Chondrocyte (in vitro differentiated cells): ENCODE measurements at places on chromosomes 1 and 21. TPM values are rescaled to one million over a fixed set of nuclear protein-coding genes. Genes with fewer than 3 reads are reported as not detected.
A peak's percentile ranks its signal among the peaks of the same experiment; 100 is the strongest.

- H3K27ac ChIP-seq: peak overlapping the region; percentile 49
- no peak for DNase-seq
- peaks cover 77% of the 10 kb centered on the region for H3K4me1 ChIP-seq
Measured at GRCh38 chr1:51641096-51641495, 24.2 kb downstream of the OSBPL9 start.

GNG4 gene
- total RNA-seq: 0.19 to 0.60 TPM (median 0.38 TPM) in 3 replicates

DNA sequence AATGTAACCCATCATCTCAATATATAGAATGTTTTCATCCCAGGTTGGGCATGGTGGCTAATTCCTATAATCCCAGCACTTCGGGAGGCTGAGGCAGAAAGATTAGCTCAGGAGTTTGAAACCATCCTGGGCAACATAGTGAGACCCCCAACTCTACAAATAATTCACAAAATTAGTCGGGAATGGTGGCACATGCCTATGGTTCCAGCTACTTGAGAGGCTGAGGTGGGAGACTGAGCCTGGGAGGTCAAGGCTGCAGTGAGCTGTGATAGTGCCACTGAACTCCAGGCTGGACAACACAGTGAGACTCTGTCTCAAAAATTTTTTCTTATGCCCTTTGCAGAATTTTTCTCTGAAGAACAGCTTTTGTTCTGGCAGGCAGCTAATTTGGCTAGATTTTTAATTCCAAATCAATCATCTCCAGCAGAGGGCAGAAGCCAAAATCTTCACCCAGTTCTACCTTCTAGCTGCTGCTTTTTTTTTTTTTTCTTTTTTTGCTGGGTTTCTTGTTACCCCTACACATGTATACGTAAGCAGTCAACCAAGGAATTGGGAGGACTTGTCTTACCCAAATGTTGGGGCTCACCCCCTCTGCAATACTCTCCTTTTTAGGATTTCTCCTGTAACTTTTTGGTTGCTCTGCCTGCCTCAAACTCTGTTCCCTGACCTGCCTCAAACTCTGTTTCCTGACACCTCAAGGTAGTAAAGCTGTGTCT is 2.7 kb upstream of the RAD54L start:
- H3K27me3 ChIP-seq: no peaks in the 10 kb centered on the region
- H3K27ac ChIP-seq: no peak overlapping the region
- no peaks in the 10 kb centered on the region for H3K36me3 ChIP-seq
- peaks cover 20% of the 10 kb centered on the region for H3K4me1 ChIP-seq
- no peak for DNase-seq

- H3K4me1 ChIP-seq: no peaks in the 10 kb centered on the region
- H3K36me3 ChIP-seq: peaks cover 4% of the 10 kb centered on the region
- H3K4me3 ChIP-seq: no peak overlapping the region
- no peak for DNase-seq
Measured at GRCh38 chr21:38937844-38938243, 132.1 kb downstream of the ETS2 start.

C1orf53 gene
- total RNA-seq: 4.1 to 6.2 TPM (median 5.3 TPM) in 3 replicates

USH2A gene
- not detected in 3 replicates for total RNA-seq

LRRC38 gene
- not detected in 3 replicates for total RNA-seq

- peaks cover 10% of the 10 kb centered on the region for H3K36me3 ChIP-seq
- peaks cover 48% of the 10 kb centered on the region for H3K4me1 ChIP-seq
- peak overlapping the region; percentile 96 for H3K4me3 ChIP-seq
- peak overlapping the region; percentile 100 for H3K27ac ChIP-seq
- no peak for DNase-seq
- H3K27me3 ChIP-seq: no peaks in the 10 kb centered on the region
Measured at GRCh38 chr1:113903501-113904292, 902 bp downstream of the AP4B1 start.

DNA sequence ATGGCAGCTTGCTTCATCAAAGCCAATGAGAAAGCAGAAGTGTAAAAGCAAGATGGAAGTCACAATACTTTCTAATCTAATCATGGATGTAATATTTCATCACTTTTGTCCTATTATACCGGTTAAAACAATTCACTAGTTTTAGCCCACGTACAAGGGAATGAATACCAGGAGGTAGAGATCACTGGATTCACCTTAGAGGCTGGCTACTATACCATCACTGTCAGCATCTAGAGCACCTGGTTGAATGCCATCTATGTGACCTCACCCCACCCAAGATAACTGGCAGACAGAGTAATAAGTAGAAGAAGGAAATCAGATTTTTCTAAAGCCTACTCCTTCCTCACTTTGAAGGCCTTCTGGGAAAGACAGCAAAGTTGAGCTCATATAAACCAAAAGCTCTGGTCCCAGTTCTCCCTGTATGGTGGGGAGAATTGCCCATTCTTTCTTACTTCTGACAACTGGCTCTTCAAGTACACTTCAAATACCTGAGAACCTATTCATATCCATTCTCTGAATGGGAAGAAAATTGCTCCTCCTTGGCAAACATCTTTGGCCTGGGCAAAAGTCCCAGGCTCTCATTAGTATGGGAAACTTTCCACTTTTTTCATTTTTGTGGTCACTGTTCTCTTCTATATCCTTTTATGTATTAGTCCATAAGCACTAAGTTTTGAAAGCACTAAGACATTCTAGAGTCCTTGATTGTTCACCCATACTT is 24.8 kb downstream of the HSD3B1 start:
- peaks cover 6% of the 10 kb centered on the region for H3K4me1 ChIP-seq
- DNase-seq: no peak
- peaks cover 5% of the 10 kb centered on the region for H3K36me3 ChIP-seq
- peaks cover 25% of the 10 kb centered on the region for H3K27me3 ChIP-seq

ZMYND12 gene
- 0.30 to 0.56 TPM in 2 of 3 replicates, not detected in the other for total RNA-seq

DNA sequence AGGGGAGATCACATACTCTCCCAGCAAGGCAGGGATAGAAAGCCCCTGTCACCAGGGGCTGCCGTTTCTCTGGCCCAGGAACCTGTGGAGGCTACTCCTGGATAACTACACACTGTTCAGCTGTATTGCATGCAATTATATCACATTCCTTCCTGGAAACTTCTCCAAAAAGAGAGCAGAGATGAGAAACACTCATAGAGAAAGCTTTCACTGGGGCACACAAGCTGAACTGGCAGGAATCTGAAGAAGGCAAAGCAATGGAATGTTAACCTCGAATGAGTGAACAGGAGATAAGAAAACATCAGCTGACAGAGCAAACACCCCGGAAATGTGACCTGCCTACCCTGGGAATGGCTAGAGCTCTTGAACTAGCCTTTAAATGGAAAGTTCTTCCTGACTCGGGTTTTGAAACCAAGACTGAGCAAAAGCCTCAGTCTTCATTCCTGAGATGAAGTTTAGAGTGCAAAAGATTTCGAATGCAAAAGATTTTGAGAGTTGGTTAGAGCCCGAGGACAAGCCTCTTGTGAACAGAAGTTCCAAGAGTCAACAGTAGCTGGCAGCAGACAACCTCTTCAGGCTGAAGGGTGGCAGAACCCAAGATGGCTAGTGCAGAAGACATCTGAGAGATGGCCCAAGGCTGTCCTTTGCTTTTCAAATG is 32.3 kb downstream of the CCN1 start:
- peak overlapping the region; percentile 97 for H3K27ac ChIP-seq
- no peaks in the 10 kb centered on the region for H3K36me3 ChIP-seq
- H3K4me1 ChIP-seq: peaks cover 71% of the 10 kb centered on the region
- no peaks in the 10 kb centered on the region for H3K27me3 ChIP-seq

GRCh38 chr21:29230551-29231261 is 68.0 kb upstream of the BACH1 start:
- no peaks in the 10 kb centered on the region for H3K36me3 ChIP-seq
- no peak overlapping the region for H3K27ac ChIP-seq
- DNase-seq: no peak
- H3K4me1 ChIP-seq: peaks cover 36% of the 10 kb centered on the region
- H3K4me3 ChIP-seq: no peak overlapping the region
- H3K27me3 ChIP-seq: no peaks in the 10 kb centered on the region

GRCh38 chr1:106659490-106660244 is 396.8 kb upstream of the PRMT6 start:
- H3K27me3 ChIP-seq: no peaks in the 10 kb centered on the region
- DNase-seq: no peak
- H3K36me3 ChIP-seq: no peaks in the 10 kb centered on the region
- no peaks in the 10 kb centered on the region for H3K4me1 ChIP-seq
- no peak overlapping the region for H3K4me3 ChIP-seq

- peak within 1 kb of the TSS; percentile 97 for H3K27ac ChIP-seq
- H3K27me3 ChIP-seq: no peaks in the 10 kb centered on the region
- H3K36me3 ChIP-seq: peaks cover under 1% of the 10 kb centered on the region
- DNase-seq: peak; percentile 91
- peak within 1 kb of the TSS; percentile 90 for H3K4me3 ChIP-seq
Measured at GRCh38 chr1:162561616-162562469, at the start of gene UAP1. Gene UAP1 (plus strand): TSS chr1:162561722. CDS start chr1:162566069, 4,347 bp downstream.

TEX38 gene
- not detected in 3 replicates for total RNA-seq

RNF11 gene
- 131 to 142 TPM (median 132 TPM) in 3 replicates for total RNA-seq

TMEM54 gene
- 14.6 to 23.7 TPM (median 21.1 TPM) in 3 replicates for total RNA-seq

DNA sequence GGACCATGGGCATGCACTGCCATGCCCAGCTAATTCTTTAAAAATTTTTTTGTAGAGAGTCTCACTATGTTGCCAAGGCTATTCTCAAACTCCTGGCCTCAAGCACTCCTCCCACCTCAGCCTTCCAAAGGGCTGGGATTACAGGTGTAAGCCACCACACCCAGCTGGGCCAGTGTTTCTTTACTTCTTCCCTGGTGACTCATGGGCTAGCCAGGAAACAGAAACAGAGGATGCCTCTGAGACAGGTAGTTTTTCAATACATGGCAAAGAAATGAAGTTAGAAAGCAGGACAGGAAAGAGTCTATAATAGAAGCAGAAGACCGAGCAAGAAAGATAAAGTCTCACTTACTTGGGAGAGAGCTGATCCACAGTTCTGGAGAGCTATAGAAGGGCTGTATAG is 7.6 kb upstream of the C1orf74 start:
- H3K27me3 ChIP-seq: peaks cover 69% of the 10 kb centered on the region
- no peaks in the 10 kb centered on the region for H3K36me3 ChIP-seq
- DNase-seq: no peak
- H3K4me3 ChIP-seq: no peak overlapping the region

GALE gene
- total RNA-seq: 24.9 to 34.0 TPM (median 25.7 TPM) in 3 replicates

GRCh38 chr1:3193811-3194210 is 124.8 kb downstream of the PRDM16 start:
- H3K27me3 ChIP-seq: no peaks in the 10 kb centered on the region
- no peak overlapping the region for H3K27ac ChIP-seq
- DNase-seq: no peak
- H3K4me3 ChIP-seq: no peak overlapping the region

GRCh38 chr1:155970531-155971167 is 7.7 kb downstream of the ARHGEF2 start:
- peaks cover 35% of the 10 kb centered on the region for H3K36me3 ChIP-seq
- DNase-seq: no peak
- H3K27me3 ChIP-seq: no peaks in the 10 kb centered on the region
- H3K4me1 ChIP-seq: peaks cover 82% of the 10 kb centered on the region

PAPPA2 gene
- total RNA-seq: 0.42 to 1.00 TPM (median 0.73 TPM) in 3 replicates

CD52 gene
- not detected in 3 replicates for total RNA-seq

DNA sequence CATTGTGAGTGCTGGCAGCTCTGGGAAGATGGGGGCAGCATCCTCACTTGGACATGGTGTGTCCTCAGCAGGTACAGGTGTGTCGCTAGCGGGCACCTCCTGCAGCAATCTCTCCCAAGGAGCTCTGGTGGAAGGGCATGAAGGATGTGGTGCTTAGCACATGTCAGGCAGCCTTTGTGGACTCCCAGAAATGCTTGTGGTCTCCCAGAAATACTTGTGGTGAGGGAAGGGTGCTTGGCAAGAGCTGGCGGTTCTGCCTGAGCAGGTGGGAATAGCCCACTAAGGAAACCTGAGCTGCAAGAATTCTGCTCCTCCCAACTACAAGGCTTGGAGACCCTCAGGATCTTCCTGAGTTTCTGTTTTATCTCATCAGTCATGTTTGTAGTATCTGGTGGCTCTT is 371.6 kb downstream of the PRDM2 start:
- H3K4me3 ChIP-seq: no peak overlapping the region
- DNase-seq: no peak
- no peaks in the 10 kb centered on the region for H3K27me3 ChIP-seq

- H3K27me3 ChIP-seq: peaks cover 3% of the 10 kb centered on the region
- no peaks in the 10 kb centered on the region for H3K36me3 ChIP-seq
- no peak for DNase-seq
Measured at GRCh38 chr1:242243472-242243871, 244.6 kb upstream of the MAP1LC3C start.

DNA sequence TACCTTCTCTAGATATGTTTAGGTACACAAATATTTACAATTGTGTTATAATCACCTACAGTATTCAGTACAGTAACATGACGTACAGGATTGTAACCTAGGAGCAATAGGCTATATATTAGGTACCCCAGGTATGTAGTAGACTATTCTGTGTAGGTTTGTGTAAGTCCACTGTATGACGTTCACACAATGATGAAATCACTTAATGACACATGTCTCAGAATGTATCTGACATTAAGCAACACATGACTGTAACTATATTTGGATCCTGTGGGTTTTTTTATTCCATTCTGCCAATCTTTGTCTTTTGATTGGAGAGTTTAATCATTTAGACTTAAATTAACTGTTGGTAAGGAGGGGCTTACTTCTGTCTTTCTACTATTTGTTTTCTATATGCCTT is 52.1 kb downstream of the STYXL2 start:
- no peak overlapping the region for H3K27ac ChIP-seq
- H3K4me1 ChIP-seq: peaks cover 24% of the 10 kb centered on the region
- peaks cover 8% of the 10 kb centered on the region for H3K36me3 ChIP-seq

PYCR2 gene
- 43.4 to 52.4 TPM (median 43.5 TPM) in 3 replicates for total RNA-seq

- no peak for DNase-seq
- H3K4me1 ChIP-seq: no peaks in the 10 kb centered on the region
- no peak overlapping the region for H3K27ac ChIP-seq
- no peaks in the 10 kb centered on the region for H3K36me3 ChIP-seq
Measured at GRCh38 chr21:26747216-26747615, 98.0 kb downstream of the ADAMTS1 start.

- no peaks in the 10 kb centered on the region for H3K36me3 ChIP-seq
- H3K27ac ChIP-seq: peak overlapping the region; percentile 71
- DNase-seq: no peak
- no peaks in the 10 kb centered on the region for H3K27me3 ChIP-seq
- H3K4me3 ChIP-seq: no peak overlapping the region
Measured at GRCh38 chr1:89911191-89911991, 83.5 kb upstream of the ZNF326 start.

DNA sequence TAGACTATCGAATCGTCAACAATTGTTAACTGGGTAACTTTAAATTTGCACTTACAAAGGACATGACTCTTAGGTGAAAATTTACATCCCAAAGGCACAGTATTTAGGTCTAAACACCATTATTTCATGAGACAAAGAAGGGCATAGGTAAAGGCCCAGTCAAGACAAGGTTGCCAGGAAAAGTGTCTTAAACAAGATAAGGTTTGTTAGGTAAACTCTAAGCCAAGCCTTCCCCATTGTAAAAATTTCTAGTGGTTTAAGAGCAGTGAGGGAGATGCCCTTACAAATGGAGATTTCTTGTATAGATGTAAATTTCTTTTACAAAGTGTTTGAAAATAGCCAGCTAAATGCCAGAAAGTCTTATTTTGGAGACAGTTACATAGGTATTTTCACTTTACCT is 36.9 kb upstream of the FNBP1L start:
- H3K36me3 ChIP-seq: peaks cover 4% of the 10 kb centered on the region
- no peak for DNase-seq
- no peak overlapping the region for H3K4me3 ChIP-seq
- H3K27ac ChIP-seq: no peak overlapping the region
- H3K4me1 ChIP-seq: peaks cover 7% of the 10 kb centered on the region

- peaks cover 26% of the 10 kb centered on the region for H3K27me3 ChIP-seq
- H3K4me1 ChIP-seq: no peaks in the 10 kb centered on the region
- DNase-seq: no peak
- H3K4me3 ChIP-seq: no peak overlapping the region
- no peak overlapping the region for H3K27ac ChIP-seq
- no peaks in the 10 kb centered on the region for H3K36me3 ChIP-seq
Measured at GRCh38 chr21:30434033-30434631, 4.1 kb downstream of the KRTAP13-4 start.
